H4 (cell line): ENCODE measurements at places on chromosomes 5 and 9.

DNA sequence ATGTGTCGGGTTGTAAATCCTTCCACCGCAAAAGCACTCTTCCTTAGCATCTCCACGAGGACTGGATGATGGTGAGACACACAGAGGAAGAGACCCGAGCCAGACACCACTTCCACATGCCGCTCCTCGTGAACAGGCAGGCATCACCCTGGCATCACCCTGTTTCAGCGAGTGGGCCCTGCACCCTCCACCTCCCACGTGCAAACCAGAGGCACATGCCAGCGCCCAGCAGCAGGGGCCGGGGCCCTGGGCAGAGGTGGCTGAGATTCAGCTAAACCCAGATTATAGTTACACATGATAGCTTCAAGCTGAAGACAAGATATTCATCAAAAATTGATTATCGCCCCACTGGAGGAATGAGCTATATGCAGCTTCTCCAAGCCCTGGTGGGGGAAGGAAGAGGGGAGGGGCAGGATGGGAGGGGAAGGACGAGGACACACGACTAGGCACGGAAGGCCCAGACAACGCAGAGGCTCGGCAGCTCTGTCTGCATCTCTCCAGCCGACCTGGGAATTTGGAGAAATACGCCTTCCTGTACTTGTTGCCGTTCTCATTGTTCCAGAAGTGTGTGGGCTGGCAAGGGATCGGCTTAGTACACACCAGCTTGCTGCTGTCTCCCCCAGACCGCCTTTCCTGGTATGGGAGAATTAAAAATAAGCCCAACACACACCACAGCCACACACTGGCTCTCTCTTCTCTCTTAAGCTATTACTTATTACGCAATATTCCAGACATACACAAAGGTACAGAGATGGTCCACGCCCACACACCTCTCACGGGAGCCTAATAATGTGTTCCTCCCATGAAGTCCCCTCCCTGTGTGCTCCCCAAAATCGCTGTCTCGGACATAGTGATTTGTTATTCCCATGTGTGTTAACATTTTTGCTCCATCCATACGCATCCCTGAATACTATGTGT is 50.4 kb upstream of the ZNF354A start:
- DNase-seq: no peak

DNA sequence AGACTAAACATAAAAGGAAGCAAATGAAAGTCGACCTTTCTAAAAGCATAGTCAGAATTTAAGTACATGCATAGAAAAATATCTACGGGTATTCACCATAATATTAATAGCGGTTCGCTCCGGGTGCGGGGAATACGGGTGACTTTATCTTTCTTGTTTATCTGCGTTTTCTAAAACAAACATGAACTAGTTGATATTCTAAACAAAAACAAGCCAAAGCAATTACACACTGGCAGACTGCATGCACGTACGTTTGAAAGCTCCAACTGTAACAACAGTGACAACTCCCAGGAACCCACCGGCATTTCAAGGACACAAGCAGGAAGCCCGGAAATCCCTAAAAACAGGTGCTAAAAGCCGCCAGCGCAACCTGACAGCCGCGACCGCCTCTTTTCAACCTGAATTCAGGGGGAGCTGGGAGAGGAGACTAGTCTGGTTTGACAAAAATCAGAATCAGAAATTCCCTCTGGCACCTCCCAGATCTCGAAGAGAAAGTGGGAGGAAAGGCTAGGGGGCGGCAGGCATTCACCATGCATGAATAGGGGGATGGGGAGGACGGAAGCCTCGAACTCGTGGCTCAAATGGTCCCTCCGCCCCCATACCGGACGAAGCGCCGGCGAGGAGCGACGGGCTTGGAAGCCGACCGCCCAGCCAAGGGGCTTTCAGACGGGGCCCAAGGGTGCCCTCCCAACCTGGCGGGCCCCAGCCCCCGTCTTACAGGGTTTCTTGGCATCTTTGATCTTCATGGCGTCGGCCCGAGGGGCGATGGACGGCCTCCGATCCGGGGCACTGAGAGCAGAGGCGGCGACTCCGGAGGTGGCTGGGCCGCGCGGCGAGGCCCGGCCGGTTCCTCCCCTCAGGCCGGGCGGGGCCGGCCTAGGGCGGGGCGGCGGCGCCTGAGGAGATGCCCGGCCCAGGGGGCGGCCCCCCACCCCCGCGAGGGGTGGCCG is at the start of gene PANK3:
Gene PANK3 (minus strand): TSS at position 831 of the 950 bp plus-strand sequence. CDS start 85 bp downstream, at position 746.
- peak; percentile 46 for DNase-seq

DNA sequence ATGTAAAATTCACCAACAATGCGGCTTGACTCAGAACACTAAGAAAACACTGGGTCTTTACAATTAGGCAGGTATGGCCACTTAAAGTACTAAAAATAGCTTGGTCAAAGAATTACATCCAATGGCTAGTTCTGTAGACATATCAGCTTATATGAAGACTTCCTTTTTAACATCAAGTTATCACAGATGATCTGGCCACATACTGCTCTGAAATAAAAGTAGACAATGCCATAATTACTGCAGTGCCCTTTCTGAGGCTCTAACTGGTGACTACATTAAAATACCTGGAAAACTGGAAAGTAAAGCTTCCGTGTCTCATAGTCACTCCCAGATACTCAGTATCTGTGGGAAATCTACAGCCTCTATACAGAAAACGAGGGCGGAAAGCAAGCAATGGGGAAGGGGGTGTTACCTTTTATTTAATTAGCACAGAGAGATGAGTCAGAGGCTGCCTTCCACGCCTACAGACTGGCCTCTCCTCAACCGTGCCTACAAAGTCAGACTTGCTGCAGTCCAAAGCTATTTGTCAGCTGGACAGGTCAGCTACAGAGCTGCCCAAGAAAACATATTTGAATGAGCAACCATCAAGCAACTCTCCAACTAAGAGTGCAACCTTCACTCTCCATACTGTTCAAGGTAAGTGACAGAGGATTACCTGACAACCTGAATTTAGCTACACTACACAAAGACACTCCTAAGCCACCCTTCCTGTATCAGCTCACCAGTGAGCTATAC is 8.7 kb downstream of the SERINC5 start:
- peak; percentile 79 for DNase-seq

- no peak for DNase-seq
Measured at GRCh38 chr5:140032296-140032695, 10.8 kb downstream of the NRG2 start.

DNA sequence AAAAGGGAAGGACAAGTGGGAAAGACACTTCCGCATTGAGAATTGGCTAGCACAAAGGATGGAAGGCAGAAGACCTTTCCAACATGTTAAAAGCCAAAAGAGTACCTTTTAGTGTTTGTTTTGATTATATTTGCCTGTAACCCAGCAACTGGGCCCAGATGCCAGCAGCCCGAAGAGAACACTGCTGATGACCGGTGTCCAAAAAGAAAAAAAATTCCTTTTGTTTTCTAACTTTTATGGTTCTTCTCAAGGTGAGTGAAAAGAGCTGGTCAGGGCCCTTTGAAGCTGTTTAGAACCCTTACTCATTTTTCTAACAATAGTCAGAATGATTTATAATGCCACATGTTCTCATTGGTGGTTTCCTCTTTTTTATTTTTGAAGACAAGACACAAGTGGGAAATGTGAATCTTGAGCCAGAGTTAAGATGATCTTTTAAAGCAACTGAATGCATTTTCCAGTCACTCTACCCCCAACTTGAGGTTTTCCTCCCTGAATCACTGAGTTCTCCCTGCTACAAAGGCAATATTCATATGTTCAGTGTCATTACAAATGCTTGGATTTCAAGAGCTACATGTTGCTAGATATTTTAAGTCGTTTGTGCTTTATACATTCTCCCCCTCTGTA is 32.3 kb upstream of the ZNF462 start:
- no peak for DNase-seq
